ENCODE measurements at places on chromosomes 2 and 18. TPM values are rescaled to one million over a fixed set of nuclear protein-coding genes. Genes with fewer than 3 reads are reported as not detected.
A peak's percentile ranks its signal among the peaks of the same experiment; 100 is the strongest.

The PCARE gene
- total RNA-seq: 0.95 TPM

DNA sequence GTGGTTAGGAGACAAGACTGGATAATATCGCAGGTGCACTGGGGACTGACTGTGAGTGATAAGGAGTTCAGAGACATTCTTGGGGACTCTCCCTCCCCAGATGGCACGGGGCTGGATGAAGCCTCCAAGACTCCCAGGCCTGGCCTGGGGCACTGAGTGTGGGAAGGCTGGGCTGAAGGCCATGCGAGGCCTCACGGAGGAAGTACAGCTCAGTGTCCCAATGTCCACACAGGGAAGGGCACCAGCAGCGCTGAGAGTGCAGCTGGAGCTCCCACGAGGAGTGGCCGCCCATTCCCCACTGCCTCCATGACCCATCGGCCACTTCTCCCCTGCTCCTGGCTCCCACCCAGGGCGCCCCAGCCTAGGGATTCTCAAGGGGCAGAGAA is 6.5 kb downstream of the MFSD2B start:
- H3K27me3 ChIP-seq: peaks cover 5% of the 10 kb centered on the region
- H3K4me1 ChIP-seq: no peaks in the 10 kb centered on the region
- H3K27ac ChIP-seq: no peak overlapping the region
- DNase-seq: no peak
- H3K36me3 ChIP-seq: no peaks in the 10 kb centered on the region

The AQP12A gene
- total RNA-seq: not detected

The TMEM178A gene
- 3.2 TPM for total RNA-seq

The TMEM131 gene
- 42.2 TPM for total RNA-seq

- no peak for DNase-seq
- no peak overlapping the region for H3K4me3 ChIP-seq
- H3K27me3 ChIP-seq: no peaks in the 10 kb centered on the region
- no peak overlapping the region for H3K27ac ChIP-seq
- peaks cover 7% of the 10 kb centered on the region for H3K36me3 ChIP-seq
Measured at GRCh38 chr18:74525741-74526140, 8.6 kb upstream of the CNDP1 start.

GRCh38 chr2:241224851-241225438 is 36.5 kb downstream of the ANO7 start:
- H3K4me1 ChIP-seq: no peaks in the 10 kb centered on the region
- H3K27ac ChIP-seq: no peak overlapping the region
- H3K4me3 ChIP-seq: no peak overlapping the region
- no peaks in the 10 kb centered on the region for H3K27me3 ChIP-seq

The PROM2 gene
- total RNA-seq: 6.0 TPM

The RRM2 gene
- total RNA-seq: 8.4 TPM

- no peak overlapping the region for H3K27ac ChIP-seq
- H3K36me3 ChIP-seq: no peaks in the 10 kb centered on the region
- no peak overlapping the region for H3K4me3 ChIP-seq
- no peaks in the 10 kb centered on the region for H3K27me3 ChIP-seq
- peaks cover 27% of the 10 kb centered on the region for H3K4me1 ChIP-seq
Measured at GRCh38 chr2:238424313-238424700, 2.4 kb upstream of the ASB1 start.

DNA sequence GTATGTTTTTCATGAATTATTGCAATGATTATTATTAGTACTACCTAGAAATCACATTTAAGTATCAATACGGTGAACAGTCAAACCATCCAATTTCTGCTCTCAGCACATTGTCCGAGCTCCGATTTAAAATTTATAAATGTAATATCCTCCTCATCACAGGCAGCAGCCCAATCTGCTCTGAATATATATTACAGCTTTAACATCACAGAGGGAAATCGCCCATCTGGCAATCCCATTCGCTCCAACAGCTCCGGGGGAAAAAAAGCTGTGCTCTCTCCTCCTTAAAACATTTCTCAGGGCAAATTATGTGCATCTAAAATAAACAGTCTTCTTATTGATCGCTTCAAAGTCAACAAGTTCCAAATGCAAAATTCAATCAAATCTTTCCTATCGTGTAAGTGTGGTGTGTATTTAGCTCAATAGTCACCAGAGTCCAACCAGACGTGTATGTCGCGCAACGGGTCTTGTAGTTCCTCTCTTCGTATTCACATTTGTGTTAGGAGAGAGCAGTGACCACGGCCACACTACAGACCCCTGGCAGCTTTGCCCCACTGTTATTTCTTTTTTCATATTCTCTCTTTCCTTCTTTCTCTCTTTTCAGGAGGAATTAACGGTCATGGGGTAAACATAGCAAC is 2.4 kb downstream of the FIGN start:
- no peaks in the 10 kb centered on the region for H3K36me3 ChIP-seq
- no peak for DNase-seq
- peaks cover 4% of the 10 kb centered on the region for H3K4me1 ChIP-seq
- H3K4me3 ChIP-seq: peak overlapping the region; percentile 57

- no peaks in the 10 kb centered on the region for H3K27me3 ChIP-seq
- peaks cover 26% of the 10 kb centered on the region for H3K4me1 ChIP-seq
- peak overlapping the region; percentile 22 for H3K4me3 ChIP-seq
- peak overlapping the region; percentile 37 for H3K27ac ChIP-seq
Measured at GRCh38 chr18:31206787-31207381, 44.2 kb upstream of the DSC1 start.

DNA sequence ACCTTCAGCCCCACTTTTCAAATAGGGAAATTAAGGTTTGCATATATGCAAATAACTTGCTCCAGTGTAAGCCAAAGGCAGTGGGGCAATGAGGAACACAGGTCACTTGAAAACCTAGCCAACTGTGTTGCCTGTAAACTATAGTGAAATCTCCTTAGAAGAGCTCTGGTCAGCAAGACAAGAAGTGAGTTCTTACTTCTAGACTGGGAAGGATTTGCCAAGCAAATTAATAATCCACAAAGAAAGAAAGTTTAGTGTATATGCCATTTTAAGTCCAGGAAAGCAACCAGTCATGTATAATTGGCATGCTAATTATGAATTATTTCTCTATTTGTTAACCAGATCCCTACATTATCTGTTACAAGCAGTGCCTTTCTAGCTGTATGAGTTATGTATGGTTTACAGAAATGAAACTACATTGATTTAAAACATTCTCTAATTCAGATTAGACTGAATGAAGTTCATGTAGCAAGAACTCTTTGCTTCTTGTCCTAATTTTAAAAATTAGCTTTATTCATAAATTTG is 129.9 kb downstream of the MTX2 start:
- no peaks in the 10 kb centered on the region for H3K27me3 ChIP-seq
- H3K36me3 ChIP-seq: no peaks in the 10 kb centered on the region
- no peak overlapping the region for H3K4me3 ChIP-seq
- DNase-seq: no peak
- H3K4me1 ChIP-seq: no peaks in the 10 kb centered on the region
- H3K27ac ChIP-seq: no peak overlapping the region

All from lower lobe of right lung (tissue), 2 donors.